Right ventricle myocardium inferior (tissue), 1 donor: ENCODE measurements at places on chromosomes 5 and 9.

- no peak for DNase-seq
Measured at GRCh38 chr9:94557376-94557775, 2.5 kb downstream of the PCAT7 start.

DNA sequence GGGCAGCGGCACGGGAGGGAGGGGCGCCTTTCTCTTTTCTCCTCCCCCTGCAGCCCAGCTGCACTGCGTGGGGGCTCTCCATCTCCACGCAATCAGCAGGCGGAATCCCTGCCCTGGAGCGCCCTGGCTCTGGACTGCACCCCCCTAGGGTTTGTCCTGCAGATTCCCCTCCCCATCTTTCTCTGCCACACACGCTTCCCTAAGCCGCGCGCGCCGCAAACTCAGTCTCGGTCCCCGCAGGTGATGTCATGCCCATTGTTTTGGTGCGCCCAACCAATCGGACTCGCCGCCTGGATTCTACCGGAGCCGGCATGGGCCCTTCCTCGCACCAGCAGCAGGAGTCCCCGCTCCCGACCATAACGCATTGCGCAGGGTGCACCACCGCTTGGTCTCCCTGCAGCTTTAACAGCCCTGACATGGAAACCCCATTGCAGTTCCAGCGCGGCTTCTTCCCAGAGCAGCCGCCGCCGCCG is at the start of gene KCNN2:
Gene KCNN2, plus strand, starts transcription at position 347 of the 473 bp plus-strand sequence. Its CDS starts 70 bp downstream, at position 417.
- DNase-seq = peak; percentile 83

- DNase-seq = no peak
Measured at GRCh38 chr5:159082474-159082873, 17.2 kb downstream of the EBF1 start.

- no peak for DNase-seq
Measured at GRCh38 chr9:137304383-137305059, 2.5 kb upstream of the NRARP start.

- DNase-seq = no peak
Measured at GRCh38 chr5:165795073-165795472, 2289.7 kb downstream of the MAT2B start.

- DNase-seq = no peak
Measured at GRCh38 chr5:78507531-78507930, 141.0 kb downstream of the LHFPL2 start.
